ENCODE measurements at places on chromosomes 3 and 15.

GRCh38 chr3:127848131-127849129 is 26.1 kb upstream of the MGLL start:
- no peak for DNase-seq

- no peak for DNase-seq
Measured at GRCh38 chr3:77234004-77234403, 194.1 kb downstream of the ROBO2 start.

DNA sequence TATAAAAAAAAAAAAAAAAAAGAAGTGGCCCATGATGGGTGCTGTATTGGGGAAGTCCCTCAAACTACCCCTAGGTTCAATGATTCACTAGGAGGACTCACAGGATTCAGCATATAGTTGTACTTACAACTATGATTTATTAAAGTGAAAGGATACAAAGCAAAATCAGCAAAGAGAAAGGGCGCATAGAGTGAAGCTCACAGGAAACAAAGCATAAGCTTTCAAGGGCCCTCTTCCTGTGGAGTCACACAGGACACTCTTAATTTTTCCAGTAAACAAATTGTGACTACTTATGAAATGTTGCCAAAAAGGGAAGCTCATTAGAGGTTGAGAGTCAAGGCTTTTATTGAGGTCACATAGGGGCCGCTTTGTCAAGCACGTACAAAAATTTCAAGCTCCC is 153.7 kb upstream of the GAP43 start:
- DNase-seq, result no peak

- DNase-seq, result no peak
Measured at GRCh38 chr3:114504941-114505628, 211.3 kb downstream of the TIGIT start.

DNA sequence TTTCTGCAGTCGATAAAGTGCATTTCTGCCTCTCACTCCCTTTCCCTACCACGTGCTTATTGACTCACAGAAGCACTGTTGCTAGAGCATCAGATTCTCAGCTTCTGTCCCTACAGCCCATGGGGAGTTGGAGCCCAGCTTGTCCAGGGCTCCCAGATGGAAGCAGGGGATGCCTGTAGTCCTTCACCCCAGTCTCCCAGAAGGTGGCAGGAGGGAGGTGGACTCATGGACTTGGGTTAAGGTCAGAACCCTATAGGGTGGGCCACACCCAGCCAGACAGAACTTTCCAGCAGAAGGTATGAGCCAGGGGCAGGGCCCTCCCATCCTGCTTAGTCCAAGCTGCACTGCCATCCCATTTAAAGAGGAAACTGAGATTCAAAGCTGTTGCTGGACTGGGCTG is 33.1 kb upstream of the SEMA3F start:
- DNase-seq, result no peak

- no peak for DNase-seq
Measured at GRCh38 chr3:32593903-32594525, 23.4 kb upstream of the DYNC1LI1 start.

DNA sequence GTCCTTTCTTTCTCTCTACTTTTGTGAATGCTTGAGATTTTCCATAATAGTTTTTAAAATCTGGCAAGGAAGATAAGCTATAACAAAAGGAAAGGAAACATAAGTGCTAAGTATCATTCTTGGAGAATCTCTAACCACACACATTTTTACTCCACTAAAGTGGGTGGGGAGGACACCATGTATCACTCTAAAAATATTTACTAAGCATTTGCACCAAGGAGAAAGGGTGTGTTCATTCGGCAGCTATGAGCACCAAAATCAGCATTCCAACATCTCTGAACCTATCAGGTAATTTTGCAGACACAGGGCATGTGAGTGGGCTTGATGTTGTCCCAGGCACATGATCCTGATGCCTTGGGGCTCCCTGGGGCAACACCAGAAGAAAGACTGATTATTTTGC is 5.5 kb downstream of the B4GALT4 start:
- peak; percentile 70 for DNase-seq

- DNase-seq, result no peak
Measured at GRCh38 chr3:133717424-133717823, 28.8 kb upstream of the TF start.

GRCh38 chr3:190108804-190109203 is 11.9 kb downstream of the P3H2 start:
- DNase-seq, result no peak

DNA sequence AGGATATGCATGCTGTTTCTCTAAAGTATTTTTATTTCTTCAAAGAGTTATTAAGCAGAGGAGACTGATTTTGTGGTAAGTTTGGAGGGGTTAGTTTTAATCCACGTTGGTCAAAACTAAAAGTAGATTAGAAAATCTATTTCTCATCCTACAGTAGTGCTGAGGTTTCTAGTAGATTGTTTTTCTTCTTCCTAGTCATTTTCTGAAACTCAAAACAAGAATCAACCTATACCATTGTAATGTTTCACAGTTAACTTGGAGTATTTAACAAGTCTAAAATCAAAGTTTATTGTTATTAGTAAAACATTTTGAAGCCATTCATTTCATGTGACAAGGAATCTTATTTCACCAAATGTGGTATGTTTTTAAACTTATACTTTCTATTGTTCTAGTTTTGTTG is 57.9 kb downstream of the RBM6 start:
- no peak for DNase-seq

- no peak for DNase-seq
Measured at GRCh38 chr15:34584996-34585395, 1.5 kb upstream of the GOLGA8B start.

DNA sequence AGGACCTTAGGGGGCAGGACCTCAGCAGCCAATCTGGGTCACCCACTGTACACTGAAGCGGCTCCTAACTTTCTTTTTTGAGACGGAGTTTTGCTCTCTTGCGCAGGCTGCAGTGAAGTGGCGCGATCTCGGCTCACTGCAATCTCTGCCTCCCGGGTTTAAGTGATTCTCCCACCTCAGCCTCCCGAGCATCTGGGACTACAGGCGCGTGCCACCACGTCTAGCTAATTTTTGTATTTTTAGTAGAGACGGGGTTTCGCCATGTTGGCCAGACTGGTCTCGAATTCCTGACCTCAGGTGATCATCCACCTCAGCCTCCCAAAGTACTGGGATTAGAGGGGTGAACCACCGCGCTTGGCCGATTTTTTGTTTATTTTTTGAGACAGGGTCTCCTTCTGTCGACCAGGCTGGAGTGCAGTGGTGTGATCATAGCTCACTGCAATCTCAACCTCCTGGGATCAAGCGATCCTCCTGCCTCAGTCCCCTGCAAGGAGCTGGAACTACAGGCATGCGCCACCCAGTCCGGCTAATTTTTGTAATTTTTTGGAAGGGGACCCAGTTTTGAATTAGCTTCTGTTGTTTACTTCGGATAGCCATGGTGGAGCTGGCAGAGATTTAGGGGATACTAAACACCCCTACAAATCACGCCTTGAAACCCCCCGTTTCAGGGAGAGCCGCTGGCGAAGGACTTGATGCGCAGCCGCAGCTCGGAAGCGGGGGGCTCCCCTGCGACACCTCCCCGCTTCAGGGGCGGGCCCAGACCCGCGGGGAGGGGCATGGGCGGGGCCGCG is 1.5 kb upstream of the CLK3 start:
- no peak for DNase-seq

DNA sequence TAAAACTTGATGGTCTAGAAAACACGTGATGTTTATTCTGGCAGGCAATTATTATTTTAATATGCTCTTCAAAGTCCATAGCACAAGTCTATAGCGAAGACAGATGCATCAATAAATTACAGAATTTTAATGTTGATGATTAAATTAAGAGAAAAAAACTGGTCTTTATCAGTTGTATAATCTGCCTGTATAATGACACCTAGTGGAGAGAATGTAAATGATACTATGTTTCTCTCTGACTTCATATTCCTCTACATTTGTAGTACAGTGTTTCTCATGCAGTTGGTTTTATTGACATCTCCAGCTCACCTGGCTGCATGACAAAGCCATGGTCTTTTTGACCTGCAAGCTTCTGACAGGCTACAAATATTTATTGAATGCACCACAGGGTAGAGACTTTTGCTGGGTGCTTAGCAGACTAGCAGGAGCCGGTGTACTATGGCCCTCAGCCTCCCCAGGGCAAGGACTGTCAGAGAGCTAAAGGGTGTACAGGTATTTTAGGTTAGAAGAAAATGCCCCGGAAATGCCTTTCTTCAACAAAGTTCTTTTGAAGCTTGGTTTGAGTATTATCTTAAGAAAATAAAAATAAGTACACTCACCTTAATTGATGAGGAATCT is 289.9 kb downstream of the GAP43 start:
- DNase-seq, result no peak

- no peak for DNase-seq
Measured at GRCh38 chr3:16433701-16434151, 79.8 kb downstream of the RFTN1 start.

GRCh38 chr3:71461749-71462483 is 121.6 kb downstream of the FOXP1 start:
- DNase-seq, result no peak

DNA sequence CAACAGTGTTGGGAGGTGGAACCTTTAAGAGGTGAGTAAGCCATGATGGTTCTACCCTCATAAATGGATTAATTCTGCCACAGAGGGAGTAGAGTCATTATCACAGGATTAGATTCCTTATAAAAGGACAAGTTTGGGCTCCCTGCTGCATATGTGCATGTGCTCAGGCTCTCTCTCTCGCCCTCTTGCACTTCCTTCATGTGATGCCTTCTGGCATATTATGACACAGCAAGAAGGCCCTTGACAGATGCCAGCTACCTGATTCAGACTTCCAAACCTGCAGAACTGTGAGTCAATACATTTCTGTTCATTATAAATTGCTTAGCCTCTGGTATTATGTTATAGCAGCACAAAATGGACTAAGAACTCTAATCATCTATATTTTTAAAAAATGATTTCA is 205.3 kb downstream of the CTNNB1 start:
- no peak for DNase-seq

- DNase-seq, result no peak
Measured at GRCh38 chr3:25453619-25454004, 25.5 kb downstream of the RARB start.

- DNase-seq, result no peak
Measured at GRCh38 chr3:114151091-114151490, 27.8 kb downstream of the DRD3 start.

DNA sequence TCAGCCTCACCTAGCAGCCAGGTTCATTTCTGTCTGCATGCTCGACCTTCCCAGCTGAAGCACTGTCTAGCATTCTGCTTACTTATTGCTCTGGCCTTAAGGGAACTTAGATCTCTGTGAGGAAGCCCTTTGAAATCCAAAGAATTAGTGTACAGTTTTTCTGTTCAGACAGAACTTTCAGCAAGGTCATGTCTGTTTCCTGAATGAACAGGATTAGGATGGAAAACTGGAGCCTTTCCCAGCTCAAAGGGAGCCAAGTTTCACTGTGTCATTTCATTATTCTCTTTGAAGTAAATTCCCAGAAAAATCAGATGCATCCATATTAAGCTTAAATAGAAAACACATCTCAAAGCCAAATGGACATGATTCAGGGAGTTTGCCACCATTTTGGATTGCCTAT is 457.3 kb upstream of the KCNMB2 start:
- no peak for DNase-seq

DNA sequence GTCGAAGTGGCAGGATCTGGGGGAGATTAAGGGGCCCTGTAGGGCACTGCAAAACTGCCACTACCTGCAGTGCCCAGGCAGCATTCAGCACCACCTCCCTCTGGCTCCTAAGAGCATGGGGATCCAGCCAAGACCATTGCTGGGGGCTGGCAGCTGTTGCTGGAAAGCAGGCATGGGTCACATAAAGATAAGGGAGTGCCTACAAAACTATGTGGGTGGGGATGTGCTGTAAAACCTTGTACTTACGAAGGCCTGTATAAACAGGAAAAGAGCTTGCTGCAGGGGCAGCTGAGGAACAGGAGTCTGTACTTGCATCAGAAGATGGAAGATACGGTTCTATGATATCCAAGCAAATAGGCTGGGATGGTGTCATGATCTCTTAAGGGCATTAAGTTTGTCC is 27.1 kb downstream of the IL20RB start:
- DNase-seq, result no peak

Data from HS-27A (cell line).